Mucosa of descending colon (tissue), 3 donors: ENCODE measurements at places on chromosomes 3 and 15. TPM values are rescaled to one million over a fixed set of nuclear protein-coding genes. Genes with fewer than 3 reads are reported as not detected.

DNA sequence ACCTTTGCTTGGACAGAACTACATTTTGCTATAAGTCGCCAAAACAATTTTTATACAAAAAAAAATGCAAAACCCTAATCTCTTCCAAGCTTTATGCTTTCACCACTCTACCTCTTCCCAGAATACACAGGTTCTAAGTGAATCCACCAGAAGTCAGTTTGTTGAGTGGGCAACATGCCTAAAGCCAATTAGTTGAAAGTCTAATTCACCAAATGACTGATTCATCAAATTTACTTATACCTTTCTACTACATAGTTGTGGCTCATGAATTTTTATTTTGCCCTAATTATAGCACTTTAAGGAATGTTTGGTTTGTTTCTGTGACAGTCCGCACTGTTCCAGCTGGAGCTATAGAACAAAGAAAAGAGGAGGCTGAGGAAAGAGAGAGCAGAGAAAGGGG, 265.9 kb upstream of the TGFBR2 start:
- no peak for DNase-seq

DNA sequence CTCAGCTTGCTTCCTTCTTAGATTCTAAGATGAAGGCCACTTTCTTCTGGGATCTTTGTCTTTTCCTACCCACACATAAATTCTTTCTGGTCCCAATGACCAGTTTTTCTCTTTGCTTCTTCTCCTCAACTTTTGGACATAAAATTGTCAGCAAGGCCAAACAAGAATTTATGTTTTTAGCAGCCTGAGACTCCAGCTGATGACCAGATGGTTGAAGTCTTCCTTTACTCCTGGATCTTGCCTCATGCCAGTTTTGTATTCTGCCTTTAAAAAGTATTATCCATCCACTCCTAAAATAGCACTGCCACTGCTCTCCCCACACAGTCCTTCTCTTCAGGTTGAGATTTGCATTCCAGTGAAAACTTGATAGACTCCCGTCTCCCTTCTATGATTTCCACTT, 236.0 kb downstream of the VPS13C start:
- DNase-seq = no peak

GRCh38 chr3:142269767-142270166, 44.4 kb upstream of the GK5 start:
- DNase-seq = no peak

DNA sequence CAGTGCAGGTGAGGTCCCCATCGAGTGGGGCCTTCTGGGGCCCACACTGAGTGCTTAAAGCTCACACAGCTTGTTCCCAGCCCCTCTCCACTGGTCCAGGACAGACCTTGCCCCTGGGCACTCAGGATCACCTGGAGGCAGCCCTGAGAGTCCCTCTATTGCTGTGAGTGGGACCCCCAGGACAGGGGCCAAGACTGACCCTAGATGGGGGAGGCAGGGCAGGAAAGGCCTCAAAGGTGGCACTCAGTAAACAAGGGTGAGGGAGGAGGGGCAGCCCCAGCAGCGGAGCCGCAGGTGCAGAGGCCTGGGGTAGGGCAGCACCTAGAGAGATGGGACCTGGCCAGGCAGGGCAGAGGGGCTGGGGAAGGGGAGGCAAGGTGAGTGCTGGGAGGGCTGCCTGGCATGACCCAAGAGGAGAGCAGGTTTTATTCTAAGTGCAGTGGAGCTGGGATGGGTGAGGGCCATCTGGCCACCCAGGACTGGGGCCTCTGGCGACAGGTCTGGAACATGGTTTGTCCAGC, 27.9 kb downstream of the CFAP100 start:
- DNase-seq = no peak

DNA sequence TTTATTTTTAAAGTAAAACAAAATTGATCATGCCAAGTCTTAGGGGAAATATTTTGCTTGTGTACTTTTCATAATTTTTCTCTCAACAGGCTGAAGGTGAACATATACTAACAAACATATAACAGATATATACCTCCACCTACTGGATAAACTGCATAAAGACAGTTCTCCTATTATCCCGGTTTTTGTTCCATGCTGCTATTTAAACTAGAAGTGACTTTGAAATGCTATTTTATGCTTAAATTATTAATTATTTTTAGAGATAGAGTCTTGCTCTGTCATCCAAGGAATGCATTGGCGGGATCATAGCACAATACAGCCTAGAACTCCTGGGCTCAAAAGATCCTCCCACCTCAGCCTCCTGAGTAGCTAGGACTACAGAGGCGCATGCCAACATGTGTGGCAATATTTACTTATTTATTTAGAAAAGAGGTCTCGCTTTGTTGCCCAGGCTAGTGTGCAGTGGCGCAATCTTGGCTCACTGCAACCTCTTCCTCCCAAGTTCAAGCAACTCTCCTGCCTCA, 49.8 kb downstream of the ST3GAL6 start:
- no peak for DNase-seq

GRCh38 chr3:73503781-73504180, 121.0 kb downstream of the PDZRN3 start:
- DNase-seq = no peak

- peak; percentile 81 for DNase-seq
These were observed 2.7 kb downstream of the ALS2CL start for GRCh38 chr3:46690798-46691197.

GRCh38 chr3:76324101-76324500, 538.8 kb upstream of the ZNF717 start:
- DNase-seq = no peak

GRCh38 chr3:140834266-140835037, 107.2 kb upstream of the SLC25A36 start:
- DNase-seq = no peak

- DNase-seq = no peak
These were observed 243.4 kb downstream of the WNT5A start for GRCh38 chr3:55243678-55244077.

DNA sequence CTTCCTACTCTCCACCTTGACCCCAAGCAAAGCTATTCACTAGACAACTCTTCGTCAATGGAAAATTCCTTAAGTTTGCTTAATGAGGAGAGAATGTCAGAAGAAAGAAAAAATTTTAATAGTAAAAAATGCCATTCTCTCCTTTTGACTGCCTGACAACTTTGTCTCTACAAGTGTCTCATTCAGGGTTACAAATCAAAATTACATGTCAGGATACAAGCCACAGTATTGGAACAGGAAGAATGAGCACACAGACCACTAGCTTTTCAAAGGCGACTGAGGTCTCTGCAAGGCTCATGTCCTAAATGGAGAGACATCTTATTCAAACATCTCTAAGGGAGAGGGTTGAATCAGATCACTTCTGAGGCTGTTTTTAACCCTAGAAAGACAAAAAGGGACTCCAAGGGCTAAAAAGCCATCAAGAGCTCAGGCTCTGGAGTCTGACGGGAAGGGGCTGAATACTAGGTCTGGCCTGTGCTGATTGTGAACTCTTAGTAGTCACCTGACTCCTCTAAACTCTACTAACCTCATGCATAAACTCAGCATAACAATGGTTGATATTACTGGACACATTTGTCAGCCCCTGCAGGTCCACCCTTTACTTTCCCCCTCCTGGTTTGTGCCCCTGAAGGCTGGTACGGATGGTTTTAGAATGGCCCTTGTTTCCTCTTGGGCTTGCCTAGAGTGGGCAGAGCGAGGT, 12.8 kb upstream of the MEIS2 start:
- no peak for DNase-seq

DNA sequence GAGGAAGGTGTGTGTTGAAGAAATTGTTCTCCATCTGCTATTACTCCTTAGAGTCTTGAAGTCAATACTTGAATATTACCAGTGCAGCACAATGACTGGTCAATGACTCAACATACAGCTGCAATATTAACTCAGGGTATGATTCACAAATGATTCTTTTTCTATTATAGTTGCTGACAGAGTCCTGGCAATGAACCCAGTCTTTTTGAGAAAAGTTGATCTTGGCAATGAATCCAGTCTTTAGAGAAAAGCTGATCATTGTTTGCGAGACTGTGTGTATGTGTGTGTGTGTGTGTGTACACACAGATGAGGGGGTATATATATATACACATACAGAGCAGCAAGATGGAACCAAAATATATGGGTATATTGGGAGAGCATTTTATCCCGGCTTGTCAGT, 315.1 kb downstream of the ZNF385D start:
- no peak for DNase-seq

DNA sequence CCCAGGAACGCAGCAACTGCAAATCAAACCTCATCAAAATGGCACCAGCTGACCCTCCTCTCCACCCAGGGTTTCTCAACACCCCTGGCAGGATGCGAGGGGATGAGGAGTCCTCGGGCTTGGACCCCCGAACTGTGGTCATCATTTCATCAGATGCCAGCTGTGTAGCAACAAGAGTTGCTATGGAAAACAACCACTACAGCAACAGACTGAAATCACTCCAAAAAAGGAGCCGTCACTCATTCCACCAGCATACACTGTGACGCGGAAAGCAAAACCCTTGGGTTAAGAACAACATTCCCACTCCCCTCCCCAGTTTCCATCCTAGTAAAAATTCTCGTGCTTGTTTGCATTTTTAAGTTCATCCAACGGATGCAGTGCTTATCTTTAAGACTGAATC, 40.1 kb downstream of the VGLL4 start:
- DNase-seq = no peak

DNA sequence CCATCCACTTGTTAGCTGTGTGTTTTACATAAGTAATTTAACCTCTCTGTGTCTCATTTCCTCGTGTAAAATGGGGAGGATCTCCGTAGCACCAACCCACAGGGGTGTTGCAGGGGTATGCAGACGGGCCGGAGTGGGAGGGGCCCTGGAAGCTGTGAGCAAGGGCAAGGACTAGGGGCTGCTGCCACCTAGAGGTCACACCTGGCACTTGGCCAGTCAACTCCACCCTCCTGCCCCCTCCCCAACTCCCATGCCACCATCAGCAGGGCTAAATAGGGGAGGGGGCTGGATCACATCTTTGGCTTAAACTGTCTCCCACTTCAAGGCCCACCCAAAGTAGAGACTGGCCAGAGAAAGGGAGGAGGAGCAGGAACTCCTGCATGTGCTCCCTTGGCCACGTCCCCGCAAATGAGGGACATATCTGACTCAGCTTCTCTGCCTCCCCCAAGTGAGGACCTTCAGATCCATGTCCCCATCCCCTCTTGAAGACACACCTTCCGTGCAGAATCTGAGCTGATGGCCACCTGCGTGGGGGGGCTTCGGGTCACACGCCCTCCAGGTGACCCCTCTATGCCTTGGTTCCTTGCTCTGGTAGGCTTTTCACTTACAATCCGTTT, 2.6 kb downstream of the CCDC9B start:
- peak; percentile 86 for DNase-seq

GRCh38 chr3:178777718-178778411, 241.6 kb downstream of the KCNMB2 start:
- DNase-seq = no peak

- peak; percentile 81 for DNase-seq
These were observed 33.1 kb downstream of the RAB11A start for GRCh38 chr15:65902373-65902772.

DNA sequence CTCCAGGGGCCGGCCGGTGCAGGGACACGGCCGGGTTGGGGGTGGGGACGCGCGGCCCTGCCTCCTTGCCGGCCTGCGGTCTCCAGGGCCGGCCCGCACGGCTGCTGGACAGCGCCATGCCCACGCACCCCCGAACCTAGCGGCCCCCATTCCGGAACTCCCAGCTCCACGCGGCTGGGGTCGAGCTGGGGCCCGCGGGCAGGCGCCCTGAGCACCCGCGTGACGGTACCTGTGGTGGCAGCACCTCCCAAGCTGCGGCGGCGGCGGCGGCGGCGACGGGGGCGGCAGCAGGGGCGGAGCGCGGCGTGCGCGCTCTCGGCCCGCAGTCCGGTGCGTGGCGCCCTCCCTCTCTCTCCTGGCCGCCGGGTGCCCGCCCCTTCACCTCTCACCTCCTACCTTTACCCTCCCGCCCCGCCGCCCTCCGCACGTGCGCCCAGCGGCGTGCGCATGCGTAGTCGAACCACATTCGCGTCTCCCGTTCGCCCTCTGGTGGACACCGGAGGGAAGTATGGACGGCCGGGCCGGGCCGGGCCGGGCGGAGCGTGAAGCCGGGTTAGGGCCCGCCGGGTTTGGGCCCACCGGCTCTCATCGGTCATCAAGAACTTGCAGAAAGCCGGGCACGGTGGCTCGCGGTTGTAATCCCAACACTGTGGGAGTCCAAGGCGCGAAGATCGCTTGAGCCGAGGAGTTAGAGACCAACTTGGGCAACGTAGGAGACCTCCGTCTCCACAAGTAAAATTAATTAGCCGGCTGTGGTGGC, at the start of gene SCAP:
Gene SCAP, minus strand, starts transcription at position 372 of the 760 bp plus-strand sequence. CDS start 32,948 bp downstream, outside the sequence.
- DNase-seq = peak; percentile 96

DNA sequence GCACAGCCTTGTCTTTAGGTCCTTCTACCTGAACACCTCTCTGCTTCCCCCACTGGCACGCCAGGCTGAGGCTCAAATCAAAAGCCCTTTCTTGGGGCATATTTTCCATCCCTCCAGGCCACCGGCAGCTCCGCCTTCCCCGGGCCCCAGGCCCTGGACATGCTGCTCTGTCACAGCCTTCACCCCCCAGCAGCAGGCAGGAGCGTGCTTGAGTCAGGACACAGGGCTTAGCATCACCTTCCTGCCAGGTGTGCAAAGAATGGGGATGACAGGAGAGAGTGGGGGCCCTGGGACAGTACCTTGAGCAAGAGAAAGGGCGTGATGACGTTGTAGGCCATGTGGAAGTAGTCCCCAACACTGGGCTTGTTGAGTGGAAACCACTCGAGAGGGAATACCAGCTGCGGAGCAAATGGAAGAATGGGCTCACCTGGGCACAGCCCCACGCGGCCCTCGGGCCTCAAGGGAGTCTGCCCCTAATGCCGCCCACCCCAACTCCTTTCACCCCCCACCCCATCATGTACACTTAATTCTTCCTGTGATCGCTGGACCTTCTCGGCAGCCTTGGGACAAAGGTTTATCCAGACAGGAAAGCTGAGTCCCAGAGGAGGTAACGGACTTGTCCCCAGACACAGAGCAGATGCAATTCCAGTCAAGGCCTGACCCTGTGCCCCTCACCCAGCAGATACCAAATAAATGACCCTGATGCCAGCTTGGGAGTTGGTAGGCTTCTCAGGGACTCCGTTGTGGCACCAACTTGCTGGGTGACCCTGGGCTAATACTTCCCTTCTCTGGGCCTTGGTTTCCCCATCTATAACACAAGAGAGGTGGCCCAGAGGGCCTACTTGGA, 9.1 kb upstream of the CALML4 start:
- no peak for DNase-seq

DNA sequence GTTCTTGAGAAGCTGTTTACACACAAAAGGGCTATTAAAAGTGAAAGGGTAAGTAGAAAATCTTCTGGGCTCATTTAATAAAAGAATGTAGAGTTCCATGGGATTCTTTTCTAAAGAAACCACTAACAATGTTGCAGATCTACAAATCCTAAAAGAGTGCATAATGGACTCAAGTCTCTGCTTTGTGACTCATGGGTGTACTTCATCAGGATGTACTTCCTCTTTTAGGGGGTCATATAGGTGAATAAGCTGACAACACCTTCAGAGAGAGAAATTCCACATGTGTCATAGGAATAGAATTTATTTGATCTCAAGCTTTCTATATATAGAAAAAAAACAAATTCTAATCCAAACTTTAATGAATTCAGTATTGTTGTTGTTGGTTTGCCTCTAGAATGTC, 355.5 kb downstream of the TIGIT start:
- no peak for DNase-seq

GRCh38 chr15:31251165-31251564, 75.5 kb upstream of the KLF13 start:
- DNase-seq = peak; percentile 9

Gene CEMIP
- total RNA-seq = 0.63 TPM

Gene GOLGA6L9
- total RNA-seq = 5.0 TPM

Gene ACOX2
- 34.8 TPM for total RNA-seq

Gene CRABP1
- 0.67 TPM for total RNA-seq

Gene ANKUB1
- not detected for total RNA-seq

Gene NAALADL2
- total RNA-seq = 20.8 TPM

Gene PLCH1
- 4.2 TPM for total RNA-seq

Gene UBAP1L
- total RNA-seq = 3.9 TPM

Gene ITIH4
- total RNA-seq = 4.3 TPM

Gene TCF12
- total RNA-seq = 118 TPM

Gene TTC21A
- 6.2 TPM for total RNA-seq
